ENCODE measurements at places on chromosomes 7 and 10. TPM values are rescaled to one million over a fixed set of nuclear protein-coding genes. Genes with fewer than 3 reads are reported as not detected.

DNA sequence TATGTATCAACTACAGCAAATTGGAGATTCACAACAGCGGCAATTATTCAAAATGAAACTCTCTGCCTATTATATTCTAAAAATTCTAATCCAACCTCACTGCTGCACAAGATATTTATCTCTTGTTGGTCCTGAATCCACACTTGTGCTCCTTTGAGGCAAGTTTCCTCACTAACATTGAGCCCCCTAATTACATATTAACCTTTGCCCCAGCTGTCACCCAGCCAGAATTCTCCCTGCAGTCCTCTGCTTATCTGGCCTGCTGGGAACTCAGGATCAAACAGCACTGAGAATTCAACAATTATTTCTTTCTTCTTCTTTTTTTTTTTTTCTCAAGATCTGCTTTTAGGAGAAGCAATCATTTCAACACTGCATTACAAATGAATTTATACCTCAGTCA, 21.5 kb upstream of the PLAC9 start:
- no peak overlapping the region for H3K27ac ChIP-seq
- no peaks in the 10 kb centered on the region for H3K27me3 ChIP-seq
- no peaks in the 10 kb centered on the region for H3K4me1 ChIP-seq
- no peak for DNase-seq

DNA sequence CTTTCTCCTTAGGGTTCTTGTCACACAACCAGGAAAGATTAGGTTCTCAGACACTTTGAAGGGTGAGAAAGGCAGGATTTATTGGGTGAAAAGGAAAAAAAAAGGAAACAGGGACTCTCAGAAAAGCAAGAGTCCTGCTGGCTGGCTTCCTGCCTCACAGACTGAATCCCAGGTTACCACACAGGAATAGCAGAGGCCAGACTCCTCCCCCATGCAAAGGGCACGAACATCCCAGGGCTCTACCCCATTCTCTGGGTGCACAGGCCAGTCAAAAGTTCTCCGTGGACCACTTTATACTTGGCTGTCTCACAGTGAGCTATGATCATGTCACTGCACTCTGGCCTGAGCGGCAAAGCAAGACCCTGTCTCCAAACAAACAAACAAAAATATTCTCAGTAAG, 42.6 kb downstream of the HOXA1 start:
- H3K27ac ChIP-seq = no peak overlapping the region
- no peak overlapping the region for H3K4me3 ChIP-seq
- peaks cover 5% of the 10 kb centered on the region for H3K4me1 ChIP-seq
- DNase-seq = no peak

- H3K4me3 ChIP-seq = peak within 1 kb of the TSS; percentile 35
- no peaks in the 10 kb centered on the region for H3K27me3 ChIP-seq
- H3K4me1 ChIP-seq = peaks cover 14% of the 10 kb centered on the region
- H3K36me3 ChIP-seq = no peaks in the 10 kb centered on the region
- peak; percentile 50 for DNase-seq
- no peak within 1 kb of the TSS for H3K27ac ChIP-seq
Measured at GRCh38 chr10:16521311-16522016, at the start of gene C1QL3. Gene C1QL3, minus strand, starts transcription at chr10:16521879. Its CDS starts 814 bp downstream, at chr10:16521065.

- peak overlapping the region; percentile 59 for H3K4me3 ChIP-seq
- peaks cover 17% of the 10 kb centered on the region for H3K4me1 ChIP-seq
- peak; percentile 29 for DNase-seq
- H3K27ac ChIP-seq = peak overlapping the region; percentile 70
- no peaks in the 10 kb centered on the region for H3K27me3 ChIP-seq
Measured at GRCh38 chr10:11742779-11743298, 657 bp downstream of the ECHDC3 start.

- no peaks in the 10 kb centered on the region for H3K36me3 ChIP-seq
- H3K4me1 ChIP-seq = no peaks in the 10 kb centered on the region
- DNase-seq = no peak
- H3K27me3 ChIP-seq = no peaks in the 10 kb centered on the region
- H3K4me3 ChIP-seq = no peak overlapping the region
Measured at GRCh38 chr7:47946581-47947354, 1.5 kb downstream of the PKD1L1 start.

GRCh38 chr10:115063701-115064658, 29.2 kb upstream of the ATRNL1 start:
- H3K4me1 ChIP-seq = no peaks in the 10 kb centered on the region
- no peaks in the 10 kb centered on the region for H3K27me3 ChIP-seq
- DNase-seq = no peak
- no peaks in the 10 kb centered on the region for H3K36me3 ChIP-seq
- H3K27ac ChIP-seq = no peak overlapping the region
- no peak overlapping the region for H3K4me3 ChIP-seq

- H3K4me3 ChIP-seq = no peak overlapping the region
- DNase-seq = no peak
- H3K4me1 ChIP-seq = no peaks in the 10 kb centered on the region
- H3K27ac ChIP-seq = no peak overlapping the region
- H3K36me3 ChIP-seq = no peaks in the 10 kb centered on the region
Measured at GRCh38 chr7:8274589-8274988, 12.6 kb upstream of the ICA1 start.

DNA sequence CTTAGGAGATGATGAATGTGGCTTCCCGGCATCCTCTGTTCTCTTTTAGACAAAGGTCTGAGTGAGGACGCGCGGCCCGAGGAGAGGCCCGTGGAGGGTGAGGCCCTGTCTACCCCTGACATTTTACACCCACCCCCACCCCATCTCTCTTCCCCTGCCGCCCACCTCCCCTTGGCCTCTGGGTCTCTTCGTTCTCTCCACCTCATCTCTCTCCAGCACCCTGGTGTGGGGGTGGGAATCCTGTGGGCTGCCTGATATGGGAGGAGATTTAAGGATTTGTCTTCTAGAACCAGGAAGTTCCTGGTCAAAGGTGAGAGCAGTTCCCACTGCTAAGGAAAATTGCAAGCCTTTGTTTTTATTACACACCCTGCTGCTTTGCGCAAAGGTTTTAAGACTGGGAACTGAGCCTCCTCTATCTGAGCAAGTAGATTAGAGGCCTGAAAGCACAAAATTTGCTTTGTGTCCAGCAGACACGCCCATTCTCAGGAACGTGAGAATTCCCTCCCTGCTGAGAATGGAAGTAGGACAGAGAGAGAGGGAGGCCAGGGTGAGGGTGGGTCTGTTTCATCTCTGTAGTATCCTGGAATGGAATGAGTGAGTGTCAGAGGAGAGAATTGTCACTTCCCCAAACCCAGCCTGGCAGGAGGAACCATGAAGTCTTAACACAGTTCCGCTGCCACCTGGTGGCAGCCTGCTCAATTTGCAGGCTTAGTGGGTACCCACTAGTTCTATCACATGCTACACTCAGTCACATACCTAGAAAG, 91.2 kb downstream of the GTF2IRD1 start:
- no peaks in the 10 kb centered on the region for H3K27me3 ChIP-seq
- no peak overlapping the region for H3K4me3 ChIP-seq
- H3K4me1 ChIP-seq = no peaks in the 10 kb centered on the region
- H3K27ac ChIP-seq = no peak overlapping the region
- peaks cover 12% of the 10 kb centered on the region for H3K36me3 ChIP-seq

- no peak overlapping the region for H3K4me3 ChIP-seq
- peaks cover 70% of the 10 kb centered on the region for H3K4me1 ChIP-seq
- DNase-seq = peak; percentile 83
- no peaks in the 10 kb centered on the region for H3K36me3 ChIP-seq
Measured at GRCh38 chr10:69901628-69902505, 100.2 kb downstream of the COL13A1 start.

DNA sequence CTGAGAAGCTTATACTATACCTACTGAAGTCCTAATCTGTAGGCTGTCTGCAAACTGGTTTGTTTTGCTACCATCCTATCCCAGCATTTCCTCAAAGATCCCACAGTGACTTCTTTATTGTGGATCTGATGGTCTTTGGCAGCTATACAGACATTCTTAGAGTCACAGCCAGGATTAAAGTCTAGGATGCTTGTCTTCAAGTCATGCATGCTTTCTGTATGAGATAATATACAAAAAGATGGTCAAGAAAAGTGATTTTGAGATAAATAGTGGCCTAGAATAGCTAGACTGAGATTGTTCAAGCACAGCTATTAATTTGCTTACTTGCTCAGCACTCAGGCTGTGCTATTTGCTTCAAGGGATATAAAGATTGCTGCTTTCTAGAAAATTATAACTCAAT, 454.4 kb downstream of the AUTS2 start:
- no peak for DNase-seq
- H3K36me3 ChIP-seq = no peaks in the 10 kb centered on the region
- H3K27me3 ChIP-seq = no peaks in the 10 kb centered on the region
- no peak overlapping the region for H3K4me3 ChIP-seq
- no peak overlapping the region for H3K27ac ChIP-seq
- H3K4me1 ChIP-seq = no peaks in the 10 kb centered on the region

DNA sequence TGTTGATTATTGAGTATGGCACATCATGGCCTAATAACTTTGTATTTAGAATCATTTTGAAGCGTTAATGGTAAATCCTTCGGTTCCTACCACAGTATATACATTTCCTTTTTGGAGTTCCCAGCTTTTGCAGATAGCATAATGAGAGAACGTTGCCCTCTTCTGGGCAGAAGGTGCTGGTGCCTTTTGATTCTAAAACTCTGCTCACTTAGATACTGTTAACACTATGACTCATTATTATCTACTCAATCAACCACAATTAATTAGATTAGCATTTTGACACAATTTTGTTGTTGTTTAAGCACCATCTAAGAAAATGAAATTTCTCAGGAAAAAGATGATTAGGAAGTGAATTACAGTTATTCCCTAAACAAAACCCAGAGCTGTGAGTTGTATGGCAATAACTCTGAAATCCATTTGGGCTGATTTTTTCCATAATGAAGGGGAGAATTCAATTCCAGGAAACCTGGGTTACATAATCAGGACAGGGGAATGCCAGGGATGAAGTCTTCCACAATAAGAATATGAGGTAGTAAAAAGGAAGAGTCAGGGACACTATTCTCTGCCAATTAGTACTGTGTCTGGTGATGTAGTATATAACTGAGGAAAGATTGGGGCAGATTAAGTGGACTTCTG, 11.5 kb upstream of the DLD start:
- DNase-seq = peak; percentile 39
- no peaks in the 10 kb centered on the region for H3K4me1 ChIP-seq
- no peaks in the 10 kb centered on the region for H3K36me3 ChIP-seq

CFAP69 gene
- total RNA-seq = 73.8 TPM

SPDYE2 gene
- not detected for total RNA-seq

MRC1 gene
- total RNA-seq = 47.6 TPM

TMEM270 gene
- total RNA-seq = not detected

HTR5A gene
- 0.59 TPM for total RNA-seq

OR13A1 gene
- total RNA-seq = not detected

RPEL1 gene
- total RNA-seq = not detected

Measured in thyroid gland (tissue), 4 donors.